Head of caudate nucleus (tissue), 42 donors: ENCODE measurements at places on chromosomes 6 and 20.

- no peak for DNase-seq
These were observed 81.2 kb downstream of the KCNQ5 start for GRCh38 chr6:72703093-72703492.

GRCh38 chr6:33716890-33717632 is 5.6 kb upstream of the UQCC2 start:
- DNase-seq = no peak

DNA sequence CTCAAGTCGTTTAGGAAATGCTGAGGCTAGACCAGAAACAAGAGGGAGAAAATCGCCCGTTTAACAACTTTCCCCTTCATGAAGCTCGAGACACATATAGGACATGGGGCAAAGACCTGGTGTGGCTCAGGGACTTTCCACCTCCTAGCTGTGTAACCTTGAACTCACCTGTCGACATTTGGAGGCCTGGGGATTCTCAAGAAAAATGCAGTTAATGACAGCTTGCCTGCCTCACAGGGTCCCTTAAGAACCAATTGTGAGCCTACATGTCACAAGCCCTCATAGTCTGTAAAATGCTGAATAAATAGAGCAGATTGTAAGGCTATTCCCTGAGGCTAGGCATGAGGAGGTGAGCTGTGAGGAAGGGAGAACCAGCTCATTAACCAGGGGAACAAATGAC is 35.1 kb downstream of the MGME1 start:
- DNase-seq = no peak

DNA sequence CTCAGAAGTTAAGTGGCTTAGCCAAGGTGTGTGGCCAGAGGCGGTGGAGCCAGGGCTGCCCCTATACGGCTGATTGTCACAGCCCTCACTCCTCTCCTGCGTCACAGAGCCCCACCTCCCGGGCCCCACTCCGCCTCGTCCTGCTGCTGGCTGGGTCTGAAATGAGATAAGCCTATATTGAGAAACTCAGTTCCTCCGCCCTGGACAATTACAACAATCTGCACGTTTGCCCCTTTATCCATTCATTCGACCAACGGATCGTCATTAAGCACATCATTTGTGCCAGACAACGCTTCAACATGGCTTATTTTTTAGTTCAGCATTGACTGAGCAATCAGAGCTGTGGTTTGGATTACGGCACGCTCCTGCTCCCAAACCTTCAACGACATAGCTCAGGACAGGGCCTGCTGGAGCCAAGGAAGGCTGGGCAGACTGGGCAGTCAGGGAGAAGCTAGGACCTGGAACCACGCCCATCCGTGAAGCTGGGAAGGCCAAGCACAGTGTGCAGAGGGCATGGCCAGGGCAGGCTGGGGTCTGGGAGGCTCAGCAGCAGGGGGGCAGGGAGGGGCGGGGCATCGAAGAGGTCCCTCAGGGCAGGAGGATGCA is 16.6 kb upstream of the EZR start:
- DNase-seq = no peak
